Esophagus squamous epithelium (tissue), 5 donors: ENCODE measurements at places on chromosomes 1 and 21.

- no peak overlapping the region for H3K27ac ChIP-seq
- no peaks in the 10 kb centered on the region for H3K4me1 ChIP-seq
- peaks cover 25% of the 10 kb centered on the region for H3K36me3 ChIP-seq
- no peak for DNase-seq
- no peak overlapping the region for H3K4me3 ChIP-seq
- H3K27me3 ChIP-seq: no peaks in the 10 kb centered on the region
Measured at GRCh38 chr1:211939876-211940468, 95.4 kb downstream of the INTS7 start.

GRCh38 chr1:98355656-98356383, 305.7 kb upstream of the SNX7 start:
- H3K4me1 ChIP-seq: peaks cover 3% of the 10 kb centered on the region
- no peaks in the 10 kb centered on the region for H3K27me3 ChIP-seq
- H3K36me3 ChIP-seq: no peaks in the 10 kb centered on the region

- no peaks in the 10 kb centered on the region for H3K27me3 ChIP-seq
- H3K27ac ChIP-seq: no peak overlapping the region
- no peak for DNase-seq
- H3K36me3 ChIP-seq: no peaks in the 10 kb centered on the region
Measured at GRCh38 chr1:87356591-87356990, 27.9 kb downstream of the LMO4 start.

DNA sequence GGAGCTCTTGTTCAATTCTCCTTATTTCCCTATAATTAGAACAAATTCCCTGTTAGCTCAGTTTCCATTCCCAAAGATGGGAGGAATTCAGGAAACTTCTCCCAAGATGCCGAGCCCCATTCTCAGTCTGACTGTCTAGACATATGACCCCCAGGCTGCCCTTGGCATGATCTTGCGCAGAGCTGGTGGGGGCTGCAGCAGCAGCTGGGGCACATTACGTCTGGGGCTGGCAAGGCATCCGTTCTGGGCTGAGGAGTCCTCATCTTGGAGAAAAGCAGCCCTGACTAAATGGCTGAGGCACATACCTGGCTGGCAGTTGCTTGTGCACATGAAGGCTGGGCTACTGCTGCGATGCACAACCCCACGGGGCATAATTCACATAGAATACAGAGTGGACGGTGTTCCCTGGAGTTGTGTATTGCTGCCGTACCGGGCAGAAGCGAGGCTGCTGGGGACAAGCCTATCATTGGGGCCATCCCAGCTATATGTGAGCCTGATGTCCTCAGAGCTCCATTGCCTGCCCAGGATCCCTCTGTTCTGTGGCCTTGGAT, 36.4 kb upstream of the TRABD2B start:
- no peaks in the 10 kb centered on the region for H3K4me1 ChIP-seq
- DNase-seq: no peak
- no peaks in the 10 kb centered on the region for H3K36me3 ChIP-seq
- no peaks in the 10 kb centered on the region for H3K27me3 ChIP-seq

GRCh38 chr1:31522556-31522845, 53.8 kb upstream of the TINAGL1 start:
- H3K27ac ChIP-seq: no peak overlapping the region
- H3K4me3 ChIP-seq: no peak overlapping the region
- no peaks in the 10 kb centered on the region for H3K27me3 ChIP-seq
- no peak for DNase-seq

GRCh38 chr1:31708324-31708723, 4.5 kb upstream of the COL16A1 start:
- DNase-seq: no peak
- H3K27ac ChIP-seq: no peak overlapping the region
- H3K4me3 ChIP-seq: no peak overlapping the region
- H3K27me3 ChIP-seq: no peaks in the 10 kb centered on the region
- peaks cover 17% of the 10 kb centered on the region for H3K4me1 ChIP-seq

DNA sequence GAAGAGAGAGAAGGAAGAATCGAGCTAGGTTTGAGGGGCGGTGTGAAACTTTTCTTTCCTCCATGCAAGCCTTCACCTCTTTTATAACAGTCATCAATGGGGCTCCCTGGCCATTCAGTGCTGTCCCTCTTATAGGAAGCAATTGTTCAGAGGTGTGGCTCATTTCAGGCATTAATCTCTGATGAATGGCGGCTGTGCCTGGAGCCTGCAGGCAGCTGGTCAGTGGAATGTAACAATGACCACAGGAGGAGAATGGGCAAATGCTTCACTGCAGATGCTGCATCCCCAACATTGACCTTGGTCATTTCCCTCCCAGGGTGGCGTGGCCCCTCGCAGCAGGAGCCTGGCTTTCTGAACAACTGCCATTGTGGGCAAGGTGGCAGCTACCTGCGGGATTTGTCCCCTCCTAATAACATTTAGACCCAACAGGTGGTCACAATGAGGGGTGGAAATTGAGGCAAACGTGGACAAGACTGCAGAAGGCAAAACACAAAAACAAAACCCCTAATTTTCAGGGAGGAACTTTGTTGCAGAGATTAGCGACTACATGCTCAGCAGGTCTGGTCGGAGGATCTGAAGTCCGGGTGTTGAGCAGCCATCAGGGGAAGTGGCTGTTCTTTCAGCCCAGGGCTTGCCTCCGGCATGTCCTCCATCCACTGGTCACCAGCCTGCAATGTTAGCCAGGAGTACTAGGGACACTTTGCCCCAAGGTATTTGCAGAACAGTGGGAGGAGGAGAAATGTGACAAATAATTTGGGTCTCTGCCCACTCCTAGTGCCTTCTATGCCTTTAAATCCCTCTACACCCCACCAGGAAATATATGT, 97.3 kb upstream of the PAXBP1 start:
- no peak overlapping the region for H3K27ac ChIP-seq
- DNase-seq: no peak
- H3K27me3 ChIP-seq: no peaks in the 10 kb centered on the region
- no peaks in the 10 kb centered on the region for H3K36me3 ChIP-seq
- no peaks in the 10 kb centered on the region for H3K4me1 ChIP-seq

DNA sequence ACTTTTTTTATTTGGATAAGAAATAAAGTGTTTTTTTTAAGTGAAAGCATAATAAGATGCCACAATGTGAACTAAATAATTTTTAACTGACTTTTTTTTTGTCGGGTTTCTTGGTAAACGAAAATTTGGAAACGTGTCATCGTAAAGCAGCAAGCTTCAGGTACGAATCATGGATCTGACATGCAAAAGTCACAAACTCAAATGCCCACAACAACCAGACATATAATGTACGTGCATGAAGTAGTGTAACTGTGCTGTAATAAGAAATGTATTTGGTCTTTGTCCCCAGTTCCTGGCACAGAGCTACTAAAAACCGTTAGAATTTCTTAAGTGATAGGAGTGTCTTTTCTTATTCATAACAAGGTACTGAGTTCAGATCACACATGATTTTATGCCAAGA, 44.3 kb upstream of the LRRC7 start:
- no peak for DNase-seq
- H3K27ac ChIP-seq: no peak overlapping the region
- peaks cover 4% of the 10 kb centered on the region for H3K4me1 ChIP-seq
- no peak overlapping the region for H3K4me3 ChIP-seq
- H3K27me3 ChIP-seq: no peaks in the 10 kb centered on the region
